ENCODE measurements at places on chromosomes 5 and 9.

- DNase-seq, result no peak
These were observed 59.3 kb downstream of the RAPGEF6 start for GRCh38 chr5:131575660-131576227.

DNA sequence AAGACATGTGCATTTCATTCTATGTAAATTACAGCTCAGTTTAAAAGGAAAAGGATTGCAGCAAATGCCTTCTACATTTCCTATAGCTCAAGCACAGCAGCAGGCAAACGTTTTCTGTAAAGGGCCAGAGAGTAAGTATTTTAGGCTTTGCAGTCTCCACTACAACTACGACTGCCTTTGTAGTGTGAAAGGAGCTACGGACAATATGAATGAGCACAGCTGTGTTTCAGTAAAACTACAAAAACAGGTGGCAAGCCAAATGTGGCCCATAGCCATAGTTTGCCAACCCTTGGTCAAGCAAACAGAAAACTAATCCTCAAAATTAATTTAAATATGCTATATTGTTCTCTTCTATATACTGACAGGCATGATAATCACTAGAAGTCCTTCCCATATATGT lies 7.2 kb downstream of the PTBP3 start:
- no peak for DNase-seq

- DNase-seq, result no peak
These were observed 40.0 kb upstream of the IPPK start for GRCh38 chr9:92709954-92710353.

- no peak for DNase-seq
These were observed 369.6 kb upstream of the SEMA6A start for GRCh38 chr5:116944183-116944582.

DNA sequence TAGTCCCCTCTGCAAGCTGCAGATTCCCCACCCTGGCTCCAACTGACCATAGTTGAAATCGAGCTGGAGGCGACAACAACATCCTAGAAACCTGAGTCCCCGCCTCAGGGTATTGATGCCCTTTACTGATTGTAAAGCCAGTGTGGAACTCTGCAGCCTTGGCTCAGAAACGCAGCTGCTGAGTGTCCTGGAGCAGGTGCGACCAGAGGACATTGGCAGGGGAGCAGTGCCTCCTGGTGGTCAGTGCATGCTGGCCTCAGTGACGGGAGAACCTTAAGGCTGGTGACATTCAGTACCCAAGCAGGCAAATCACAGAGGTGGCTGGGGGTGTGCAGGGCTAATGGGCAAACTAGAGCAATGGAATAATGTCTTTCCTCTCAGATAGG lies 20.4 kb upstream of the ZNF354B start:
- no peak for DNase-seq

DNA sequence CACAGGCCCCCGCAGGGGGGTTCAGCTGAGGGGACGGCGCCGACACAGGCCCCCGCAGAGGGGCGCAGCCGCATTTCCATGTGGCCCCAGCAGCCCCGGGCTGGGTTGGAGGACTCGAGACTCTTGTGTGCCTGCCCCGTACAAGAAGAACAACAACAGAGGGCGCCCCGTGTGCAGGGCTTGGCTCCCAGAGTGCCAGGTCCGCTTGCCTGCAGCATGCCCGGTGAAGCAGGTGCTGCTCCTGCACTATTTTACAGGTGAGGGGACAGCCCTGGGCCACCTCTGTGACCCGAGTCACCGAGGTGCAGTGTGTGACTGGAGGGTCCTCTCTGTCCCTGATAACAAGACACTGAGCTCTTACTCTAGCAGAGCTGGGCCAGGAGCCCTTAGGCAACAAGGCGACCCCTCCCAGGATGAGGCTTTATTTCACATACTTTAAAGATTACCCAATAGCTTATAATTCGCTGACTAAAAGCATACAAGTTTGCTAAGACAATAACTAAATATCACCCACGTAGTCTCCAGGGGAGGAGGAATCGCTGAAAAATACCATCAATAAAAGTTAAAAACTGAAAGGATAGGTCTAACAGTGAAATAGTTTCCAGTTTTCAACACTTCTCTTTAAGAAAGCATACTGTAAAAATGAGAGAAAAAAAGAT lies 41.7 kb upstream of the SLC9A3 start:
- no peak for DNase-seq

GRCh38 chr9:5698810-5699556 lies 70.1 kb downstream of the RIC1 start:
- no peak for DNase-seq

DNA sequence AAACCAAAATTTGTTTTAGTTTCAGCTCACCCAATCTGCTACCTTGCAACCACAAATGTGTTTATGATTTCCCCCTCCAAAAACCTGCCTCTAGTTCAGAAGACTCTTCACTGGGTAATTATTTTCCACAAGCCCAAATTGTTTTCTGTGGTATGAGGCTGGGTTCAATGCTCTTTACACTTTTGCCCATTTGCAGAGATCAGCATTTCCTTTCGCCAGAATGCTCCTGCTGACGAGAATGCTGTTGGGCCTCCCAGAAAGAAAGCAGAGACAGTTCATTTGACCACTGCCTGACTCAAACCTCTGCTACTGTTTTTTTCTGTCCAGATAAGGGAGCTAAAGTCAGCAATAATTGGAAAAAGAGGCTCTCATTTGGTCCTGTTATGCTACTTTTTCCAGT lies 427.3 kb downstream of the PDE4D start:
- no peak for DNase-seq

- DNase-seq, result no peak
These were observed 60.9 kb downstream of the KCNT1 start for GRCh38 chr9:135762921-135763320.

- DNase-seq, result no peak
These were observed 11.7 kb downstream of the VCP start for GRCh38 chr9:35060548-35061207.

- DNase-seq, result no peak
These were observed 71.8 kb upstream of the NIPAL4 start for GRCh38 chr5:157388111-157388710.

GRCh38 chr9:77561331-77562018 lies 86.6 kb downstream of the GNA14 start:
- no peak for DNase-seq

DNA sequence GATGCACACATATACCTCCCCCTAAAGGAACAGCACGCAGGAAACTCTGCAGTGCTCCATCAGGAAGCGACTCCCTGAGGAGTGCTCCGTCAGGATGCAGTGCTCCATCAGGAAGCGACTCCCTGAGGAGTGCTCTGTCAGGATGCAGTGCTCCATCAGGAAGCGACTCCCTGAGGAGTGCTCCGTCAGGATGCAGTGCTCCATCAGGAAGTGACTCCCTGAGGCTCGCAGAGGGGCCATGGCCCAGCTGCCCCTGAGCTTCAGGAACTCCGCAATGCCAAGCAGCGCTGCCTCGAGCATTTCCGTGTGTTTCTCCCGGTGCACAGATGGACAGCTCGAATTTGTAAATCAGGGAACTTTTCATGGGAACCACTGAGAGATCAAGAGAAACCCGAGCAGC lies 88.1 kb downstream of the PAX5 start:
- no peak for DNase-seq

DNA sequence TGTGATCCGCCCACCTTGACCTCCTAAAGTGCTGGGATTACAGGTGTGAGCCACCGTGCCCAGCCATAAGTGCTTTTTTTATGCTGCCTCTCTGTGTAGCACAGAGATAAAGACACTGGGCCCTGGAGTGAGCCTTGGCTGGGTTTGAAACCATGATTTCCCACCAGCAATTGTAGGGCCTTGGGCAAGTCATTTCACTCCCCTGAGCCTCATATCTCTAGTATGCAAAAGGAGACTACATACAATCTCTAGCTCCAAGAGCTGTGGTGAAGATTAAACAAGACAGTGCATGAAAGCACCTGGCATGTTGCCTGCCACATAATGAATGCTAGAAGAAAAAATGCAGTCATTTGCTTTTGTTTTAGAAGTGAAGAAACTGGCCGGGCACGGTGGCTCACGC lies 3.9 kb downstream of the FABP6 start:
- DNase-seq, result no peak

DNA sequence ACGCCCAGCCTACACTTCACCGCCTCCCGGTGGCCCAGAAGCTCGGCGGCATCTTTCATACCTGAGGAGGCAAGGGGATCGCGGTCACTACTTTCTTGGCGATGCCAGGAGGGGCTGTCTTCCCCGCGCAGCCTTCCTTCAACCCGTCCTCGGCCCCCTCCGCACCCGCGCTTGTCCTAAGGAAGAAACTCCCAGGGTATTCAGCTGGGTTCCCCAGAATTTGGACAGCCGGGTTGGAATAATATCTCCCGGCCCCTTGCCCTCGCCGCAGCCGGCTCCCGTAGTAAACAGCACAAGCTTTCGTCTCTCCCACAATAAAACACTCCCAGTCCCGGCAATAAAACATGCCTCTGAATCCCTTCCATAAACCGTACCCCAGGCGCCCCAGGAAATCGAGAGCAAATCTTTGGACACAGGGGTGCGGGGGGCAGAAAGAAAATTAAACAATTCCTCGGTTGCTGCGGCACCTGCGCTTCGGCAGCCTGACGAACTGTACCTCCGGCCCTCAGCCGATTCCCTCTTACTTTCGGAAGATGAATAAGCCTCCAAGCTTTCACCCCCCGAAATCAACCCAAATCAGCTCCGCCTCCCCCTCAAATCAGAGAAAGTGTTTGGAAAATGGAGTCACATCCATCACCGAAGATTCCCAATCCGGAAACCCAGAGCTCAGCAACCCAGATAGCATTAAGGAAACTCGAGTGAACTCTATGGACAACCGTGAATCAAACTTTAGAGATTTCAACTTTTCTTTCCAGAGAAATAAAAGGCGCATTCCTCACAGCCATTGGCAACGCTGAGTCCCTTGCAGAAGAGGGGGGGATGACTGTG lies 1.1 kb downstream of the OTP start:
- DNase-seq, result no peak

GRCh38 chr5:76787237-76787636 lies 31.6 kb upstream of the F2RL1 start:
- DNase-seq, result no peak

DNA sequence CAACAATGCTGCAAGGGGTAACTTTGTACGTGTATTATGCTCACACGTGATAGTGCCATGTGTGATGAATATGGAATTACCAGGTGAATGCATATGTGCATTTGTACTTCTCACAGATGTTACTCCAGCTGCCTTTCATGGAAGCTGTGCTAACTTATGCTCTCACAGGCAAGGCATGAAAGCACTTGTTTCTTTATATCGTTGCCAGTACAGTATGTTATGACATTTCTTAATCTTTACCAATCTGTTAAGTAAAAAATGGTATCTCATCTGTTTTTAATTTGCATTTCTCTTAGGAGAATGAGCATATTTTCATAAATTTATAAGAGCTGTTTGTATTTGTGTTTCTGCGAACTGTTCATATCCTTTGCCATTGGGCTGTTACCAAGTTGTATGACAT lies 311.8 kb upstream of the DMRT1 start:
- DNase-seq, result no peak

- no peak for DNase-seq
These were observed 928.9 kb upstream of the C9orf72 start for GRCh38 chr9:28502189-28502588.

GRCh38 chr9:122546196-122546595 lies 6.7 kb upstream of the OR1N2 start:
- DNase-seq, result no peak

GRCh38 chr9:37769995-37770394 lies 14.9 kb downstream of the EXOSC3 start:
- no peak for DNase-seq
